IMR-90 (cell line): ENCODE measurements at places on chromosomes 4 and X. TPM values are rescaled to one million over a fixed set of nuclear protein-coding genes. Genes with fewer than 3 reads are reported as not detected.

DNA sequence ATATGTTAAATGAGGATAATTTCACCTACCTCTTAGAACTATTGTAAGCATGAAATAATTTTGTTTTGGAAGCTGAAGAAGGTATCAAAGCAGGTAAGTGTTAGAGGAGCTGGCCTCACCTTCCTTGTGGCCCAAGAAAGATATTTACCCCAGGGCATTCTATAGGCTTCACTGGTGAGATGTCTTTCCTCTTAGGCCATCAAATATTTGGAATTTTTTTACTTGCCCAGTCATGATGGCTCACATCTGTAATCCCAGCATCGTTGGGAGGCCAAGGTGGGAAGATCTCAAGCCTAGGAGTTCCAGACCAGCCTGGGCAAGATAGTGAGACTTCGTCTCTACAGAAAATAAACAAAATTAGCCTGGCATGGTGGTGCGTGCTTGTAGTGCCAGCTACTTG lies 6.1 kb upstream of the SMS start:
- no peak for DNase-seq

- DNase-seq, result peak; percentile 18
These were observed 833 bp downstream of the FGD1 start for GRCh38 chrX:54494989-54495813.

DNA sequence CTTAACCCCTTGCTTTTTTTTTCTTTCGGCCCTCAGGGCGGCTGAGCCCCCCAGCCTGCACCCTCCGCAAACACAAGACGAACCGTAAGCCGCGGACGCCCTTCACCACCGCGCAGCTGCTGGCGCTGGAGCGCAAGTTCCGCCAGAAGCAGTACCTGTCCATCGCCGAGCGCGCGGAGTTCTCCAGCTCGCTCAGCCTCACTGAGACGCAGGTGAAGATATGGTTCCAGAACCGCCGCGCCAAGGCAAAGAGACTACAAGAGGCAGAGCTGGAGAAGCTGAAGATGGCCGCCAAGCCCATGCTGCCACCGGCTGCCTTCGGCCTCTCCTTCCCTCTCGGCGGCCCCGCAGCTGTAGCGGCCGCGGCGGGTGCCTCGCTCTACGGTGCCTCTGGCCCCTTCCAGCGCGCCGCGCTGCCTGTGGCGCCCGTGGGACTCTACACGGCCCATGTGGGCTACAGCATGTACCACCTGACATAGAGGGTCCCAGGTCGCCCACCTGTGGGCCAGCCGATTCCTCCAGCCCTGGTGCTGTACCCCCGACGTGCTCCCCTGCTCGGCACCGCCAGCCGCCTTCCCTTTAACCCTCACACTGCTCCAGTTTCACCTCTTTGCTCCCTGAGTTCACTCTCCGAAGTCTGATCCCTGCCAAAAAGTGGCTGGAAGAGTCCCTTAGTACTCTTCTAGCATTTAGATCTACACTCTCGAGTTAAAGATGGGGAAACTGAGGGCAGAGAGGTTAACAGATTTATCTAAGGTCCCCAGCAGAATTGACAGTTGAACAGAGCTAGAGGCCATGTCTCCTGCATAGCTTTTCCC lies 3.4 kb downstream of the MSX1 start:
- DNase-seq, result no peak

GRCh38 chr4:128358231-128358912 lies 70.8 kb upstream of the PGRMC2 start:
- DNase-seq, result peak; percentile 91

GRCh38 chr4:110518889-110519490 lies 43.0 kb downstream of the ENPEP start:
- peak; percentile 22 for DNase-seq

DNA sequence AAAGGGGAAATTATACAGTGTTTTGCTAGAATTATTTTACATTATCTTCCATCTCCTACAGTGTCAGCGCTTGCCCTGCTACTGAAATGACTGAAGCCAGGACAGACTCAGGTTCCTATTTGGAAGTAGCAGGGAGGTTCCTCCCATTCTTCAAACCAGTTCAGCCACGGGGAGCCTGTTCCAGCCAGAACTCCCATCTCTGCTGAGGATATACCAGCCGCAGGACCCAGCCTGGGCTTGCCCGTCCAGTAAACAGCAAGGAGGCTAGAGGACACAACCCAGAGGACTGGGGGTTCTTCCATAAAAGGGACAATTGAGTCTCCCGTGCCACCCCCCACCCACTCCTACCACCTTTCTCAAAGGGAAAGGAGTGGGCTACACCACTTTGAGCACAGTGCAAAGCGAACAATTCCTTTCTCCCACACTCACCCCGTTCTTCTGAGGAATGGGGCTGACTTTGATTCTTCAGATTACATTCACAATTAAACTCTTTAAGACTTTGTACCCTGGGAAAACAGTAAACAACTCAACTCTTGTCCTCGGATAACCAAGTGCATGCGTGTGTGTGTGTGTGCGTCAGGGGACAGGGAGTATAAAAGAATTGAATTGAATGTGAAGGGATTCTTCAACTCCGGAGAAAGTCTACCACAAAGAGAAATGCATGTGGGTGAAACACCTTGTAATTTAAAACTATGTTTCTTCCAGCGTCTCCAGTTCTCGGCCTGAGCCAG lies 31.0 kb upstream of the PPARGC1A start:
- DNase-seq, result no peak

The POU3F4 gene
- total RNA-seq, result not detected in 2 replicates

The CFAP99 gene
- total RNA-seq, result not detected in 2 replicates

DNA sequence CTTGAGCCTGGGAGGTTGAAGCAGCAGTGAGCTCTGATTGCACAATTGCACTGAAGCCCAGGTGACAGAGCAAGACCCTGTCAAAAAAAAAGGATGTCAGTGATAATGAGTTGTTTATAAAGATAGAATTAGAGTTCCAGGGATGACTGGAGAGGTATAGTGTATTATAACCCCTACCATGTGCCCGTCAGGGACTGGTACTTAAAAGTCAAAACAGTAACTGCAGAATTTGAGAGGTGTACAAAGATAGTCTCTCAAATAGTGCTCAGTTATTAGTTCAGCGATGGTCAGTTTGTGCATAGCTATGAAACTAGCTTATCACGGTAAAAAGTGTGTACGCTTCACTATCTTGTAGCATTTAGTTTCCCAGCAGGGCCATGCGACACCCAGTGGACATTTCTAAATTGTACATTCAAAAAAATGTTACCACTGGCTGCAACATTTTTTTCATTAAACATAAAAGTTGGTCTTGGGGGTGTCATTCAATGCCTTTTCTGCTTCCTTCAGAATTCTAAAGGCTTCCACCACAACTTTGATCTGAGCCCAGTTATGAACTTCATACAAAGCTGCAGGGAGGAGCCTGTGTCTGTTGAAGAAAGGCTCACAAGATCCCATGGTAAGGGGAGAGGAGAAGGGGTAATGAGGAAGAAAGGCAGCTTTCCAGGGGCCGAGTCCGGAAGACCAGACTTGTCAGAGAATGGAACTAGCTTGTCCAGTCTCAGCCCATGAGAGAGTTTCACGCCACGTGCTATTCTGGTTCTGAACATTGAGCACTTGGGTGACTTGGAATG lies 9.2 kb upstream of the GYG2 start:
- DNase-seq, result peak; percentile 39

The BEX5 gene
- not detected in 2 replicates for total RNA-seq

- DNase-seq, result no peak
These were observed 60.9 kb upstream of the TLR3 start for GRCh38 chr4:186008057-186008456.

DNA sequence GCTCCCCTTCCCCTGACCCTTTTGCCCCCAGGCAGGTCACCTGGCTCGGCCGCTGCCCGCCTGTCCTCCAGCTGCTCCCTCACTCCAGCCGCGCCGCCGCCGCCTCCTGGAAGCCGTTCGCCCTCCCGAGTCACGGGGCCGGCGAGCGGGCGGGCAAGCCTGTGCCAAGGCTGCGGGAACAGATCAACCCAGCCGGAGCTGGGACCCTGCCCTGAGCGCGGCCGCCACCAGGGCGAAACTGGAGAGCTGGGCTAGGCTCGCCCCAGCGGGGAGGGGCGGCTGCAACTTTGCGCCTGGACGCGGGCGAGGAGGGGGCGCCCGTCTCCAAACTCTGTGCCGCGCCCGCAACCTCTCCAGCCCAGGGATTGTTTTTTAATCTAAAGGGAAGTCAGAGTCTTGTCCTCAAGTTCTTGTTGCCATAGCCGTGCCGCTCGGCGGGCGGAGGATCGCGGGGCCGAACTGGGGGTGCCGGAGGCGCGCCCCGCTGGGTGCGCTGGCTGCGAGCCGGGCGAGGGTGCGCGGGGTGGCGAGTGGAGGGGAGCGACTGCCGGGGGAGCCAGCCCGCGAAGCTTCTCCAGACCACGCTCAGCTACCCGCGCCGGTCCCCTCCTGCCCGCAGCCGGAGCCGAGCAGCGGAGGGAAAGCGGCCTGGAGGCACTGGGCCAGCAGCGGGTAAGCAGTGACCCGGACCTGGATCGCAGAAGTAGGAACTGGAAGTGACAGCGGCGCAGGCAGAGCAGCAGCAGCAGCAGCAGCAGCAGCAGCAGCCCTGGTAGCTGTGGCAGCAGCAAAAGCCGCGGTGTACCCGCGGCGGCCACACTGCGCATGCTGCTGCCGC lies 13.4 kb downstream of the ARHGEF6 start:
- peak; percentile 37 for DNase-seq

DNA sequence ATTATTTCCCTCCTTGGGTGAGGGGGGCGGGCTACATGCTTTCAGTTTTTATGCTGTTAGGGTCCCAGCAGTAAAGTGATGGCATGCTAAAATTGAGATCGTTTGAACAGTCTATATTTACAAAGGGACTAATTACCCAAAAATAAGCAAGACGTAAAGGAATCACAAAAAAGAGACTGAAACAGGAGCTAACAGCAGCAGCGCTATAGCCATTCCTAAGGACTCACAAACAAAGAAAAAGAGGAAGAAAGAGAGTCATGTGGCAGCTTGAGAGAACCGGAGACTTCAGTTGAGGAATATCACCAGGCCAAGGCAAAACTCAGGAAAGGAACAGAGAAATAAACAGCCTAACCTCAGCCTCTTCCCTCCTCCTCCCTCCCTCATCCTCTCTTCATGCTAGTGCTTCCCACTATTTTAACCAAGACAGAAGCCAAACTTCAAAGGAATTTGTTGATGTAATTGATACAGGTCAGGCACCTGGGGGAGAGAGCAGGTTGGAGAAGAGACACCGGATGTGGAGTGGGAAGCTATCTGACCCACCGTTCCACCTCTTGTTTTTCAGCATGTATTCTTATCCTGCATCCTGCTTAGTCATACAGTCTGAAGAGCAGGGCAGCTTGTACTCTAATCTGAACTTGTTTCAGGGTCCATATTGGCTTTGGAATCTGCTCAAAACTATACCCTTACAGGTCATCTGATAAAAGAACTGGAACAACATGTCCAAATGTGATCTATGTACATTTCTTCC lies 383.7 kb downstream of the NAF1 start:
- DNase-seq, result no peak

- no peak for DNase-seq
These were observed 101.8 kb downstream of the ARAP2 start for GRCh38 chr4:36142504-36142903.

The UCP1 gene
- total RNA-seq, result not detected in 2 replicates

DNA sequence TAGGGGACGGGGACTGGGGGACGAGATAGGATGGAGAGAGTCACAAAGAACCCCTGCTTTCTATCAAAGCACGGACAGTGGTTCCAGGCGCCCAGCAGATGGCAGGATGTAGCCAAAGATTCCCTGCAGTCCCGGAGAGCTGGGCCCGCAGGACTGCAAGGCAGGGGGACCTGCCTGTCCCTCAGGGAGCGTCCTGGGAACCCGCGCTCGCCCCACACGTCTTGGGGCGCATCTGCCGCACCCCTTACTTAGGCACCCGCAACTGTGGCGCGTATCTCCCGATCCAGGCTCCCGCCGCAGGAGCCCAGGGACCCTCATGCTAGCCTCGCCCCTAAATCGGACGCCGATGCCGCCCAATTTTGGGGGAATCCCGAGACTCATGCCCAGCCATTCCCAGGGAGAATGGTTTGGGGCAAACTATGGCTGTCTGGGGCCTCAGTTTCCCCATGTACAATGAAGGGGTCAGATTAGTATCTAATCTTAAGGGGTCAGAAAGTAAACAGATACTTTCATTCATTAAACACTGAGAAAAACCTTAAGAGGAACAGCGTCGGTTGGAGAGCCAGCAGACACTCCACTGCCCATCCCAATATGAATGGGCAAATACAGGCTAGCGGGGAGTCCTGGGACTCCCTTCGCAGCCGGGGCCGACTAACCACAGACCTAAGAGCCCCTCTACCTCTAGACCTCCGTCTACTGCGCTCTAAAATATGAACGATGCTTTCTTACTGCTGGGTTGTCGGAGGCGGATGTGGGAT lies 581 bp upstream of the STK32B start:
- DNase-seq, result peak; percentile 83

- peak; percentile 50 for DNase-seq
These were observed 182.8 kb downstream of the BANK1 start for GRCh38 chr4:101973361-101973760.

The SHROOM2 gene
- total RNA-seq, result 8.1 TPM in 2 replicates

The GASK1B gene
- total RNA-seq, result 4.1 and 6.7 TPM in 2 replicates

GRCh38 chr4:182056866-182057265 lies 186.3 kb upstream of the TENM3 start:
- DNase-seq, result no peak

GRCh38 chrX:26778320-26778888 lies 562.4 kb downstream of the MAGEB5 start:
- no peak for DNase-seq

DNA sequence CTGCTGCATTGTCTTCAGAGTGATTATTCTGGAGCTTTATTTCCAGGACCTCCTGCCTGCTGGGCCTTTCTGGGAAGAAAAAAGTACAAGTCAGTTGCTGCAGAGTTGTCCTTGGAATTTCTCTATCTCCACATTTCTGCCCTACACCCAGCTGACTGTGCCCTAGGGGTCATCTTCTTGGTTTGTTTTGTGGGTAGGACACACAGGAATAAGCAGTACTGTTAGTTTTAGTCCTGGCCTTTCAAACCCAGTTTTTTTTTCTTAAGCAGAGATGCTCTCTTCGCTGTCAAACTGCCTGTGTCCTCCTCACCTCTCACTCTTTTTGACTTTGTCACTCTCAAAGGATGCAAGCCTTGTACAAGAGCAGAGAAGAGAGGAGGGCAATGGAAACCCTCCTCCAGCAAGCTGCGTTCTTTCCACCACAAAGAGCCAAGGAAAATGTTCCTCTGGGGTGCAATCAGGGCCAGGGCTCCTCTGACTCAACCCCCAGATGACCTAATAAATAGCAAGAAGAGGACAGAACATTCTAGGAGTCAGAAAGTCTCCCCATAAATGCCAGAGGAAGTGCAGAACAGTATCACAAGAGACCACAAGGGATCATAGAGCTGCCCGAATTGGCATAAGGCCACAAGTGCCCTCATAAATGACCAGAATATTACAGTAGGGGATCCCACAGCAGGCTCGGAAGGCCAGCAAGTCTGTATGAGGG lies 186.2 kb downstream of the RCHY1 start:
- no peak for DNase-seq

The SLC7A11 gene
- total RNA-seq, result 24.7 and 35.6 TPM in 2 replicates

The MAOB gene
- total RNA-seq, result 0.28 and 0.36 TPM in 2 replicates

- DNase-seq, result no peak
These were observed 4.0 kb downstream of the IRAK1 start for GRCh38 chrX:154015581-154016264.

GRCh38 chr4:137768881-137769280 lies 236.6 kb upstream of the PCDH18 start:
- peak; percentile 5 for DNase-seq
